ENCODE measurements at places on chromosomes 12 and 14.

DNA sequence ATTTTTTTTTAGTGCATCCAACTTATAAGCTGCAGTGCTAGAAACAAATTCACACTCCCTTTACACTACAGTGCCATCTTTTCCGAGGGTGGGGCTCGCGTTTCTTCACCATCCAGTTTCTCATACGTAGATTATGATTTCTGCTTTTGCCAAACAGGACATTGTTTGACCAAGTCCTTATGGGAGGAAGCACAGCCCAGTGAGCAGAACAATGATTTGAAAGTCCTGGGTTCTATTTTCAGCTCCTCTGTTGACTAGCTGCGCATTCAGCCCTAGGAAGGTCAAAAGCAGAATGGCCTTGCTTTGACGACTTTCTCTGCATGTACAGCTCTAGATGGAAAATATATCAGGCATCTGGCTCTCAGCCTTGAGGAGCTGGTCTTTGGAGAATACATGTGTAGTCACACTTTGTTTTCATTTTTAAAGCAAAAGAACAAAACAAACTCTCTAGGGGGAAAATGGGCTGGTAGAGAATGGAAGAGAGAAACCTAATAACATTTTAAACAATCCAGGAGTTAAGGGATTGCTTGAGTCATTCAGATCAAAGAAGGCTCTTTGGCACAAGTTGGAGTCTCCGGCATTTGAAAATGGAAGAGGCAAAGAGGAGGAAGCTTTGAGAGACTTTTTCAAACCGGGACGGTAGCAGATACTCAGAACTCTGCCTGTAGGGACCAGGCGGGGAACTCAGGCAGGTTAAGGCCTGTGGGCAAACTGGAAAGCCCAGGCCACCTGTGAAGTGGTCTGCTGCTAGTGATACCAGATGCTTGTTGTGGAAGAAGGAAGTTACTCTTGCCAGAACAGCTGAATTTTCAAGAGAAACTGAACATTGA is 257.3 kb upstream of the PLEKHG7 start:
- DNase-seq = no peak

DNA sequence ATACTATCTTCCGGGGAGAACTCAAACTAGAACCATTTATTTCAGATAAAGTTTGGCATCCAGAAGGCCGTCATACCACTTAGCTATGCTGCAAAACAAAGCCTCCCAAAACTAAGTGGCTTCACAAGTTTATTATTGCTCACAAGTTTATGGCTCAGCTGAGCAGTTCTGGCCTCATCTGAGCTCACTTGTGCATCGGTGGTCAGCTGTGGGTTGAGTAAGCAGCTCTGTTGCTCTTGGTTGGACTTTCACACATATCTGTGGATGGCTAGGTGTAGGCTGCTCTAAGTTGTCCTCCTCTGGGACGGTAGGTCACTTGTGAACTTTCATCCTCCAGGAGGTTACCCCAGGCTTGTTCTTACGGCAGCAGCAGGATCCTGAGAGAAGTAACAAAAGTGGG is 162.7 kb downstream of the BTG1 start:
- DNase-seq = no peak

GRCh38 chr12:116969615-116970585 is 59.1 kb downstream of the FBXW8 start:
- no peak for DNase-seq

GRCh38 chr12:106917503-106917902 is 38.2 kb upstream of the TMEM263 start:
- DNase-seq = no peak

DNA sequence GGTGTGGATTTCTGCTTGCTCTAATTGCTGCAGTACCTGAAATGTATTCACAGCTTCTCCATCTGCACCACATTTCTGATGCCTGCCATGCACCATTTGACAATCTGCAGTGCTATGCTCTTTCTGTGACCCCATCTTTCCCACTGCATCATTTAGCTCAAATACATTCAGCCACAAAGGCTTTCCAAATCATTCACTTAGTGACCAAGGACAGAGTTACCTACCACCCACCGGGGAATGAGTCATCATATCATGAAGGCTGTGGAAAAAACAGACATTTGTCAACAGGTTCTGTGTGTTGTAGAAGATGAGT is 465.5 kb upstream of the ATP2B1 start:
- no peak for DNase-seq

GRCh38 chr14:106838991-106839769 is 1312.8 kb downstream of the TMEM121 start:
- DNase-seq = no peak

DNA sequence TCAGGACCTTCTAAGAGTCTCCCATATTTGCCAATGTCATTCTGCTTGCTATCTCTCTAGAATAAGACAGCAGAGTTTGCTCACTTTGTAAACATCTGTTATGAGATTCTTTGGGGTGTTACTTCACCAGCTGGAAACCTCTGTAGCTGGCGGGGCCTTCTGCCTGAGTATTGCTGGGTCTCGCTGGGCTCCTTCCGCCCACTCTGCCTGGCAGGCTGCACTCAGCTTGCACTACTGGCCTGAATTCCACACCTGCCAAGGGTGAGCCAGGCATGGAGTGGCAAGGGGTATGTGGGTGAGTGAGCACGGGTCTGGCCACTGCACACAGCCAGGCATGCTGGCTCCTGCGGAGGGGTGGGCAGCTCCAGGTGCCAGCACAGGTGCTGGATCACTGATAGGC is 267.3 kb upstream of the PDE3A start:
- no peak for DNase-seq
